ENCODE measurements at places on chromosomes 5 and 9. TPM values are rescaled to one million over a fixed set of nuclear protein-coding genes. Genes with fewer than 3 reads are reported as not detected.

TNC gene
- 12.5 TPM for total RNA-seq

GRCh38 chr5:103569313-103570060 lies 6.9 kb upstream of the NUDT12 start:
- DNase-seq, result peak; percentile 54
- peaks cover 18% of the 10 kb centered on the region for H3K4me1 ChIP-seq

- no peaks in the 10 kb centered on the region for H3K27me3 ChIP-seq
- H3K27ac ChIP-seq, result peak within 1 kb of the TSS; percentile 98
- DNase-seq, result peak; percentile 97
- H3K36me3 ChIP-seq, result no peaks in the 10 kb centered on the region
- H3K4me3 ChIP-seq, result peak within 1 kb of the TSS; percentile 53
Measured at GRCh38 chr5:56814963-56815657, at the start of gene MAP3K1. Gene MAP3K1, plus strand, starts transcription at chr5:56815549. Its CDS starts 25 bp downstream, at chr5:56815574.

DNA sequence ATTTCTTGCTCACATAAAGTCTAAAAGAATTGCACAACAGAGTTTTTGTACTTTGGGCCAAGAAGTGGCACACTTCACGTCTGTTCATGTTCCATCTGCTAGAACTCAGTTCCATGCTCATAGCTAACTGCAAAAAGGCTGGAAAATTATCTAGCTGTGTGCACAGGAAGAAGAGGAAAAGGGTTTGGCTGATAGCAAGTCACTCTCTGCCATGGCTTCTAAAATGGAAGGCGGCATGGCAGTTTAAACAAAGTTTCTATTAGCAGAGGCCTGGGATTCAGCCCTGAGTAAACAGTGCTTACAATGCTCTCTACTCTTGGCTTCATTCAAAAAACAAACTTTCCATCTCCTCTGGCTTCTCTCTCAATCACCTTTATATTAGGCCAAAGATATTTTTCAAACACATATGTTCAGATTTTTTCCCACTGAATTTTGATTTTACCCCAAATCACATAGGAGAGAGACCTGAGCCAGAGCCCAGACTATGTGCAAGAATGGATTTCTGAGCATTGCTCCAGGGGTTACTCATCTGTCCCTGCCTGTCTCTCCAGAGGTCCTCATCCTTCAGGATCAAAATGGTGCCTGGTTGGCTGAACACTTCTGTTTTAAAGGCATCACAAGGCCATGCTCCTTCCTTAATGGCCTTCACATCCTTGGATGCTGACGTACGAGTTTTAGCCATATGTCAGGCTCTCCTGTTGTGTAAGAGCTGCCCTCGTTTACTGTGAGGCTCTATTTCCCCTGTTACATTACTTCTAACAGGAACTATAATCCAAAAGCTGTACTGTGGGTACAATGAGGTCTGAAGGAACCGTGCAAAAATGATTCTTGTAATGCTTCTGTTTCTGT lies 226.6 kb downstream of the SAXO1 start:
- H3K27ac ChIP-seq, result no peak overlapping the region
- DNase-seq, result no peak
- no peaks in the 10 kb centered on the region for H3K36me3 ChIP-seq
- H3K4me1 ChIP-seq, result no peaks in the 10 kb centered on the region

DNA sequence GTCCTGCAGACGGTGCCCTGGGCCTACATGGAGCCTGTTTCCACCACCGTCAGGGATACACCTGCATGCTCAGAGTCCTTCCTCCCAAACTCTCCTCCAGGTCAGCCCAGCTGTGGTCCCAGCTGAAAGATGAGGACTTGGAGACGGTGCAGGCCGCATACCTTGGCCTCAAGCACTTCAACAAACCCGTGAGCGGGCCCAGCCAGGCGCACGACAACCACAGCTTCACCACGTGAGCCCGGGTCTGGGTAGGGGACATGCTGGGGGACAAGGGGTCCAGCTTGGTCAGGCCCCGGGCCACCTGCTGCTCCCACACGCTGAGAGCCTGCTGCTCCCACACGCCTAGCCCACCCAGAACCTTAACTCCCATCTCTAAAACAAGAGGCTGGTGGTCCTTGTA lies 16.6 kb upstream of the CARD19 start:
- no peak for DNase-seq
- no peak overlapping the region for H3K4me3 ChIP-seq
- no peaks in the 10 kb centered on the region for H3K36me3 ChIP-seq
- no peak overlapping the region for H3K27ac ChIP-seq
- H3K4me1 ChIP-seq, result no peaks in the 10 kb centered on the region

All from pancreas (tissue), 10 donors.